ENCODE measurements at places on chromosomes 5 and 9.

GRCh38 chr9:83706676-83707517 lies 861 bp downstream of the UBQLN1 start:
- peak; percentile 15 for DNase-seq

- no peak for DNase-seq
Observed at GRCh38 chr9:102569436-102569835, 425.7 kb upstream of the CYLC2 start.

- DNase-seq = no peak
Observed at GRCh38 chr5:167305591-167306213, 985.7 kb upstream of the WWC1 start.

- DNase-seq = peak; percentile 71
Observed at GRCh38 chr5:145946112-145946861, 9.9 kb downstream of the SH3RF2 start.

GRCh38 chr9:133144904-133145851 lies 18.5 kb downstream of the GBGT1 start:
- no peak for DNase-seq

DNA sequence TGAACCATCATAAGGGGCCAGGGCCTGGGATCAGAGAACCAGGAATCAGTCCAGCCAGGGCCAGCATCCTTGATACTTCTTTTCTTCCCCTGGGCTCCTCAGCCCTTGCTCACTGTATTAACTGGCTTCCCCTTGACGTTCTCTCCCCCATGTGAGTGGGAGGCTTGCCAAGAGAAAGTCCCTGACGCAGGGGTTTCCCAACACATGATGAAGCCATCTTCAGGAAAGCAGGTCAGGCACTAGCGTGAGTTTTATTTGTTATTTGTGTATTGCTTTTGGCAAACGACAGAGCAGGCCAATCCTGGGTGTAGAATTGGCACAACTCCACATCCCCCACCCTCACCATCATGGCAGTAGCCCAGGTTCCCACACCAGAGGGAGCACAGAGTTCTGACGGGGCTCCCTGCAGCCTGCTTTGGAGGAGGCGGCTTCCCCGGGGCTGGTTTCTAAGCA lies 165.5 kb upstream of the NFIL3 start:
- peak; percentile 60 for DNase-seq
